Placental epithelial cell (primary cell): ENCODE measurements at places on chromosomes 5 and 9. TPM values are rescaled to one million over a fixed set of nuclear protein-coding genes. Genes with fewer than 3 reads are reported as not detected.

The ECSCR gene
- not detected in 2 replicates for total RNA-seq

The KIF12 gene
- not detected in 2 replicates for total RNA-seq

The CTNND2 gene
- total RNA-seq, result under 0.01 TPM in 1 of 2 replicates, not detected in the other

The ZNF462 gene
- 17.0 and 28.3 TPM in 2 replicates for total RNA-seq

The PHYHD1 gene
- 6.2 and 33.4 TPM in 2 replicates for total RNA-seq

The TRPM3 gene
- total RNA-seq, result 0.39 and 0.43 TPM in 2 replicates

The TTC1 gene
- 25.9 and 26.9 TPM in 2 replicates for total RNA-seq

The RNF130 gene
- 6.6 and 13.3 TPM in 2 replicates for total RNA-seq

The NR4A3 gene
- under 0.01 TPM in 1 of 2 replicates, not detected in the other for total RNA-seq

The DDX4 gene
- not detected in 2 replicates for total RNA-seq

The TEX53 gene
- not detected in 2 replicates for total RNA-seq
